HS-5 (cell line): ENCODE measurements at places on chromosomes 16 and 17.
A peak's percentile ranks its signal among the peaks of the same experiment; 100 is the strongest.

- peak; percentile 78 for DNase-seq
Observed at GRCh38 chr17:16419074-16419928, 3.9 kb downstream of the TRPV2 start.

DNA sequence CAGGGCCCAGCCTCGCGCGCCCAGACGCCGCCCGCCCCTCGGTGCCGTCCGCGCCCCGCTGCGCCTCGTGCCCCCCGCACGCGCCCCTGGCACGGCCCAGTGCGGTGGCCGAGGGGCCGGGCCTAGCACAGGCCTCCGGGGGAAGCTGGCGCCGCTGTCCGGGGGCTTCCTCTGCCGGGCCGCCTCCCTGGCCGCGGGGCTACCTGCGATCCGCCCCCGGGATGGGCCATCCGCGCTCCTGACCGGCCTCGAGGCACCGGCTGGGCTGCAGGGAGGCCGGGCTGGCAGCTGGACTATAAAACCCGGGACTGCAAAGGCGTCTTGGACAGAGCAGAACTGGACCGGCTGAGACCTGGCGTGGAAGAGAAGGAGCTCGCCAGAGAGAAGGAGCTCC, 783 bp downstream of the BHLHA9 start:
- DNase-seq, result no peak

DNA sequence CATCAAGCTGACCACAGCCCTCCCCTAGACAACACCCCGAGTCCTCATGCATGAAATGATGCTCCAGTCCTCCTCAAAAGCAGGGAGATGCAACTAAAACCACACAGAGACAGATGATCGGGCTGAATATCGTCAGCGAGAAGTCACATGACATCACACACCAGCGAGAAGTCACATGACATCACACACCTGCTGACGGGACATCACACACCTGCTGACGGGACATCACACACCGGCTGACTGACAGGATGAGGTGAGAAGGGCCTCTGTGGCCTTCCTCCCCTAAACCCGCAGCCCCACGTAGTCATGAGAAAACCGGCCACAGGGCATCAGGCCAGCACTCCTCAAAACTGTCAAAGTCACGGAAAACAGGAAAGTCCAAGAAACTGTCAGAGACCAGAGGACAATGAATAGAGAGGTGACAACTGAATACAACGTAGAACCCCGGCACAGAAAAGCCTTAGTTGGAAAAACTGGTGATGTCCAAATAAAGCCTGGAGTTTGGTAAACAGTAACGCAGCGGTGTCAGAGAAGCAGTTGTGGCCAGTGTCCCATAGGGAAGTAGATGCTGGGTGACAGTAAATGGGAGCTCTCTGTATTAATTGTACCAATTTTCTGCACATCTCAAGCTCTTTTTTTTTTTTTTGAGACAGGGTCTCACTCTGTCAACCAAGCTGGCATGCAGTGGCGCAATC, 14.3 kb downstream of the LITAF start:
- DNase-seq, result no peak

DNA sequence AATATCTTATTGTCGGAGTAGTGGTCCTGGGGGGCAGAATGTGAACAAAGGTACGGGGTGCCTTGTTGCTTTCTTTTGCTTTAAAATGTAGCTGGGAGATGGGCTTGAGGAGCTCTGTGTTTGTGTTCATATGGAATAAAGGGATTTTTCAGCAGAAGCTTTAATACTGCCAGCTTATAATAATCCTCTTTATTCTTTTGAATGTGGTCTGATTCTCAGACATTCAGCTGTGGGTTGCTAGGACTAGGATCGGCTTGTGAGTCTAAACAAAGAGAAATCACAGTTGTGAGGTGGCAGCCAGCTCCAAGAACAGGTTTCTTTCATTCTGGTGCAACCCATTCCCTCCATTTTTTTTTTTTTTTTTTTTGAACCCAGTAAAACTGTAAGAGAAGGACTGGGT, 7.2 kb downstream of the MRPL58 start:
- DNase-seq, result no peak

- no peak for DNase-seq
Observed at GRCh38 chr17:1645207-1646171, at the start of gene SCARF1. Gene SCARF1 (minus strand): TSS chr17:1645732. CDS start chr17:1645697, 35 bp downstream.

- DNase-seq, result no peak
Observed at GRCh38 chr17:17714261-17714866, 33.1 kb downstream of the RAI1 start.
